ENCODE measurements at places on chromosomes 6 and 20.

DNA sequence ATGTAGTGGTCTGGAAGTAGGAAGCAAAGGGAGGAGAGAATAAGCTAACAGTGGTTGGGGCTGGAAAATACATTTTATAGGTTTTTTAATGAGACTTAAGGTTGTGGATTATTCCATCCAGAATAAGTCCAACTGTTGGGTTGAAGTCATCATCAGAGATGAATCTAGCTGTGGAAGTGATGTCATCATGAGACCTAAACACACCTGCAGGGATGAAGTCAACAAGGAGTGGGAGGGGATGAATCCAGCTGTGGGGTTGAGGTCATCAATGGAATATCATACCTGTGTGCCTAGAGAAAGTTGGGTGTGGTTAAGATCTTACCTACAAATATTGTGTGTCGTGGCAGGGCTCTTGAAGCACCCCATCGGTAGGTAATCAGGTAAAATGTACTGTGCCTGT, 730.7 kb downstream of the RFPL4B start:
- no peak for DNase-seq

GRCh38 chr6:33856655-33857054, 52.9 kb upstream of the MLN start:
- DNase-seq, result no peak

- DNase-seq, result no peak
Observed at GRCh38 chr20:2984028-2984501, 59.4 kb upstream of the GNRH2 start.

- DNase-seq, result no peak
Observed at GRCh38 chr6:24825130-24825630, 26.5 kb upstream of the ARMH2 start.

GRCh38 chr6:159715166-159715565, 12.1 kb upstream of the WTAP start:
- DNase-seq, result no peak

GRCh38 chr6:80316686-80317231, 210.3 kb downstream of the BCKDHB start:
- peak; percentile 13 for DNase-seq

DNA sequence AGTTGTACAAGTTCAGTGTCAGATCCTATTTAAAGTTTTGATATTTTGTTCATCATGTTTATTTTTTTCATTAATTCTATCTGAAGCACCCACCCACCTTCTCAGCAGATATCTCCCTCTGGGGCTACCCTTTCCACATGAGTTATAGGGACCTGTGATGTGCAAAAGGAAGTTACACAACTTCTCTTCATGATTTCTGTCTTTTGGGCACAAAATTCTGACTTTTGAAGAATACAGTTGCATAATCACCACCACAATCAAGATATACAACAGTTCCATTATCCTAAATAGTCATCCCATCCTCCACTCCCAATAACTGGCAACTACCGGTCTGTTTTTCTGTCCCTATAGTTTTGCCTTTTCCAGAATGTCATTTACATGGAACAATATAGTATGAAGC, 13.8 kb upstream of the FUCA2 start:
- no peak for DNase-seq

DNA sequence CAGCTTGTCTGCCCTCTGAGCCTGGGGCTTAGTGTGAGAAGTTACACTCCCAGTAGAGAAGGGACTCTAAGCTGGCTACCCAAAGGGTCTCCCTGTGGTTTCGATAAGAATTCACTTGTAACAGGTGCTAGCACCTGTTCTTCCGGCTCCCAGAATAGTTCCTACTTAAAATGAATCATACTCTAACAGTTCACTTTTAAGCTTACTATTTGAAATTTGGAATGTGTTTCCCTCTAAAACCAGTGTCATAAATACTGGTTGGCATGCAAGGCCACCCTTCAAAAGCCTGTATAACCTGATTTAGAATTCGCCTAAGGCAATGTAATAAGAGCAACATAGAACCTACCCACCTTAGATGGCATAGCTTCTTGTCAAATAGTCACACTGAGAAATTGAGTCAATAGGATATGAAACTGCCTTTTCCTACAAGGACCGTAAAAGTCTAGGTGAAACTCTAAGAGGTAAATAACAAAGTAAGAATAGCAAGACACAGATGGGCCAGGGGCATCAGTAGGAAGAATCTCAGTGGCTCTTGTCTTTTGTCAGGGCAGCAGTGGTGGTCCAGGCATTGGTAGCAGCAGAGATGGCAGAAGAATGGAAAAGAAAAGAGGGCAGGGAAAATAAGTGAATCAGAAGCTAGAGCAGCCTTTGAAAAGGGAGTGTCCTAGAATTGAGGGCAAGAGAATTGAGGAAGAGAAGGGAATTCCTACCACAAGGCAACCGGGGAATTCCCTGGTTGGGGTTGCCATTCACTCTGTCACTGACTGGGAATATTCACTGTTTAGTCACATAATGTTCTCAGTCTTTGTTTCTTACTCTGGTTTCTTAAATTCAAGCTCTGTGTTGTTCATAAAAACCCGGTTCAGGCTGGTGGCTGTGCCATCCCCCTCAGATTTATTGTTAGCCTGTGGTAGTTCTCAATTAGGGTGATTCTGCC, 91.5 kb downstream of the HIVEP2 start:
- DNase-seq, result no peak

DNA sequence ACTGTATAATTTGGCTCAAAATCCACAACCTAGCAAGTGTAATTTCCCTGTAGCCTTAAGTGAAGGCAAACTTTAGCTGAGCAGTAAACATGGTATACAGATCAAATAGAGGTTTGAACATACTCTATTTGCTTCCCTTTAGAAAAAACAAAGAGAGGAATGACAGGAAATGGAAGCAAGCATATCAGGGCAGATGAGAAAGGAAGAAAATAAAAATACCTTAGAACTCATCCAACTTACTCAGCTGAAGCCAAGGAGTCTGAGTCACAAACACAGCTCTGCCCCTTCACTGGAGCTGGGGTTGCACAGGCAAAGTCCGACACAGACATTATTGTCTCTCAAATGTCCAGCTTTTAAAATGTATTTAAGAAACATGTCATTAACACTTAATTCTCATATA, 379.9 kb upstream of the IRAK1BP1 start:
- DNase-seq, result no peak

DNA sequence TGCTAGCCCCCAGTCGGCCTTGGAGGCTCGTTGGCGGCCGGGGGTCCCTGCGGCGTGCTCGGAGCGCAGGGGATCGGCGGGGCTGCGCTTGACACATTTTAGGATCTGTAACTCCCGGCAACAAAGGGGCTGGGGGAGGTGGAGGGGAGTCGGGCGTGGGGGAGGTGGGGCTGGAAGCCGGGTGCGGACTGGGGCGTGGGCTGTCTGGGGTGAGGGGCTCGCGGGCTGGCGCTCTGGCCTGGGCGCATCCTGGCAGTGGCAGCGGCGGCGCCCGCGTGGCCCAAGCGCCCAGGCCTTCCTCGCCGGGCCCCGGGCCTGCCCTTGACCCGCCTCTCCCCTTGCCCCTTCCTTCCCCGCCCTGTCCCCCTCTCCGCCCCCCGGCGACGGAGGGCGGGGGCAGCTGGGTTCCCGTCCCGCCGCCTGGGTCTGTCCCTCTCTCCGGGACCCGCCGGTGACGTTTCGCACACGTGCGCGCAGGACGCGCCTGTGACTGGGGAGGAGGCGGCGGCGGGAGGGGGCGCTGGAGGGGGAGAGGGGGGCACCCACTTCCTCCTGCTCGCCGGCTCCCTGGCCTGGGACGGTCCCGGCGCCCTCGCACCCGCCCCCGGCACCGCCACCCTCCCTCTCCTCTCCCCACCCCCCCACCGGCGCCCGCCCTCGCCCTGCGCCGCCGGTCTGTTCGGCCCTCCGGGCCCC, 1.5 kb downstream of the E2F3 start:
- peak; percentile 32 for DNase-seq

DNA sequence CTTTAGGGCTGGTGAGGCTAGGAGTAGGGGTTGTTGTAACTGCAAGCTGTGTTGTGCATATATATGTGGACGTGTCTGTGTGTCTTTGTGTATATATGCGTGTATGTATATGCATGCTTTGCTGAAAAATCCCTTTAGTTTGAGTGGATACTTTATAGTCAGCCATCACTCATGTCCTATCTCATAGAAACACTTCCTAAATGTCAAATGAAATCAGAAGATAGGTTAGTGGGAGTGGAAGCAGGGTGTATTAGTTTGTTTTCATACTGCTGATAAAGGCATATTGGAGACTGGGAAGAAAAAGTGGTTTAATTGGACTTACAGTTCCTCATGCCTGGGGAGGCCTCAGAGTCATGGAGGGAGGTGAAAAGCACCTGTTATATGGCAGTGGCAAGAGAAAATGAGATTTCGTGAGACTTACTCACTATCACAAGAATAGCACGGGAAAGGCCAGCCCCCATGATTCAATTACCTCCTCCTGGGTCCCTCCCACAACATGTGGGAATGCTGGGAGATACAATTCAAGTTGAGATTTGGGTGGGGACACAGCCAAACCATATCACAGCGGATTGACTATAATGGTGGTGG, 131.1 kb downstream of the JARID2 start:
- no peak for DNase-seq

DNA sequence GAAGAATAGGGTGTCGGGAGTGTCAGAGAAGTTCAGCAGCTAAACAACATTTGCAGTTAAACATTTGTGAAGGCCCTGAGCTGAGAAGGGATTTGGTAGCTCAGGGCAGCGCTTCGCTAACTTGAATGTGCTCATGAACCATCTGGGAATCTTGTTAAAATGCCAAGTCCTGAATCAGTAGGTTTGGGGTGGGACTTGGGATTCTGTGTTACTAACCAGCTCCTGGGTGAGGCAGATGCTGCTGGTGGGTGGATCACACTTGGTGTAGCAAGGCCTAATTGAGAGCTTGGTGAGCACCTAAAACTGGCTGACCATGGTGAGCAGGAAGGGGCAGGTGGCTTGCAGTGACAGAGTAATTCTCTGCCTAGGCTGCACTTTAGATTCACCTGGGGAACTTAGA, 5.9 kb downstream of the PTPRA start:
- no peak for DNase-seq

DNA sequence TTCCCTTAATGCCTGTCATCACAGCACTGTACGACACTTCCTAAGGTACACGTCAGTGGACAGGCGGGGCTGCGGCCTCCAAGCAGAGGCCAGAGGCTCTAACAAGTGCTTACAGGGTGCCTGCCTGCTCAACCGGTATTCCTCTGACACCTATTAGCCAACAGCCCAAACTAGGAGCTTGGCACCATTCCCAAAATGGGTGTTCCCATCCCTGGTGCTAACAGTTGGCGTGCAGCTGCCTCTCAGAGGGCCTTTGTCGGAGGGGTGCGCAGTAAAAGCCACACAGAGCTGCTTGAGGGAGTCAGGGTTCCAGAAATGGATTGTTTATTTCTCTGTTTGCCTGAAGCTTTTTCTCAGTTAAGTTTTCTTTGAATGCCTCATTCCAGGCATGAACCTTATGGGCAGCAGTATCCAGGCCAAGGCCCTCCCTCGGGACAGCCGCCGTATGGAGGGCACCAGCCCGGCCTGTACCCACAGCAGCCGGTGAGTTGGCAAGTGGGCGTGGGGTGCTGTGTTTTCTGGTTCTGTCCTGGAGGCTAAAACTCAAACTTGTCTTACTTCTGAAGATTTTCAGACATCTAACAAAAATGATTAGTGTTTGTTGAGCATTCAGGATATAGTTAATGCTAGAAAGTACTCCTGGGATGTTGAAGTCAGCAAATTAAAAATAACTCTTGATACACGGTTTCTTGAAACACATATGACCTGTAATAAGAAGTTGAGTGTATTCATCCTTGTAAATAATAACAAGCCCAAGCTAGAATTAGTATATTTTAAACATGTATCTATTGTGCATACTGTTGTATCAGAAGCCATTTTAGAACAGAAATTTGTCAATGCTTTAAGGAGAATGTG, 124.7 kb downstream of the TMEM242 start:
- DNase-seq, result peak; percentile 42
